ENCODE measurements at places on chromosomes 2 and 18.

DNA sequence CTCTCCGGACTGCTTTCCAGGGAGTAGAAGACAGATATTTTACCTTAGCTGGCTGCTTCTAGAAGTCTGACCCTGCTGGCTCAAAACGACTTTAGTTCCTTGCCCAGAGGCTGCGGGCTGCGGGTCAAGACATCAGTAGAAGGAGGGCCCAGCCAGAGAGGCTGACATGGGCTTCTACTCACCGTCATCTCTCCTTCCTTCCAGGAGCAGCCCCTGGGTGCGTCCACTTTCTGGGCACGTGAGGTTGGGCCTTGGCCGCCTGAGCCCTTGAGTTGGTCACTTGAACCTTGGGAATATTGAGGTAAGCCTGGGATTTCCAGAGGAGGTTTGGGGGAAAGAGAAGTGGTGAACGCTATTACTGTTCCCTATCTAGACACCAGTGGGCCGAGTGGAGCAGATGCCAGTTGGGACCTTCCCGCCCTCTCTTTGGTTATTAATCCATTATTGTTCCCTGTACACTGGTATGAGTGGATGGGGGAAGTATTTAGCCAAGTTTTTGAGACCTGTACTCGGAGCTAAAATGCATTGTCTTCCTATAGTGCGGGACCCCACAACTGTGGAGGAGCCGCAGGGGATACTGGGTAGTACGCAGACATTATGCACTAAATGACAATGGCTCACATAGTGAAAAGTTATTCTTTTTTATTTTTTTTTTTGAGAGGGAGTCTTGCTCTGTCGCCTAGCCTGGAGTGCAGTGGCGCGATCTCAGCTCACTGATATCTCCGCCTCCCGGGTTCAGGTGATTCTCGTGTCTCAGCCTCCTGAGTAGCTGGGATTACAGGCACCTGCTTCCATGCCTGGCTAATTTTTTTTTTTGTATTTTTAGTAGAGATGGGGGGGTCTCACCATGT, 26.3 kb upstream of the CASP8 start:
- DNase-seq: no peak

GRCh38 chr2:160242893-160243564, 43.0 kb upstream of the ITGB6 start:
- no peak for DNase-seq

DNA sequence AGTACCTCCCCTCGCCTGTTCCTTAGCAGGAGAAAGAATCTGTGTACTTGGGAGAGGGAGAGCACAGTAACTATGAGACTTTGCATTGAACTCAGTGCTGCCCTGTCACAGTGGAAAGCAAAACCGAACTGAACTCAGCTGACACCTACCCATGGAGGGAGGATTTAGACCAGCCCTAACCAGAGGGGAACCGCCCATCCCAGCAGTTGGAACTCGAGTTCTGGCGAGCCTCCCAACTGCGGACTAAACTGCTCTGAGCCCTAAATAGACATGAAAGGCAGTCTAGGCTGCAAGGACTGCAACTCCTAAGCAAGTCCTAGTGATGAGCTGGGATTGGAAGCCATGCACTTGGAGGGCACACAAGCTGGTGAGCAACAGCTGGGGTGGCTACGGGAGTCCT, 110.4 kb downstream of the GRB14 start:
- DNase-seq: no peak

- no peak for DNase-seq
Measured at GRCh38 chr2:201821080-201821479, 14.7 kb downstream of the CDK15 start.

GRCh38 chr2:96604104-96604503, 34.0 kb downstream of the KANSL3 start:
- no peak for DNase-seq

DNA sequence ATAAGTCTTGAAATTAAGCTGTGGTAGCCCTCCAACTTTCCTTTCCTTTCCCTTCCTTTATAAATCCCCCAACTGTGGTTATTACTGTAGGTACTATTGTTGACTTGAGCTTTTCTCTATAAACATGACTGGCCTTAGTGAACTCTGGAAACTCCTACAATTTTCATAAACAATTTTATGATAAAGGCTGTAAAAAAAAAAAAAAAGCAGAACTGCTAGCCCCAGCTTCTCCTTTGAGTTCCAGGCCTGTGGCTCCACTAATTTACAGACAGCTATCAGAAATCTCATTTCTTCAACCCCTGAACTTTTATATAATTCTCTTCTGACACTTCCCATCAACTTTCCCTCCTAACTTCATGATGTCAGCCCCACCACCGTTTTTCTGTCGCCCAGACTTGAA, 174.3 kb downstream of the IKZF2 start:
- DNase-seq: no peak

- no peak for DNase-seq
Measured at GRCh38 chr2:217356781-217357180, 496.9 kb upstream of the TNP1 start.

DNA sequence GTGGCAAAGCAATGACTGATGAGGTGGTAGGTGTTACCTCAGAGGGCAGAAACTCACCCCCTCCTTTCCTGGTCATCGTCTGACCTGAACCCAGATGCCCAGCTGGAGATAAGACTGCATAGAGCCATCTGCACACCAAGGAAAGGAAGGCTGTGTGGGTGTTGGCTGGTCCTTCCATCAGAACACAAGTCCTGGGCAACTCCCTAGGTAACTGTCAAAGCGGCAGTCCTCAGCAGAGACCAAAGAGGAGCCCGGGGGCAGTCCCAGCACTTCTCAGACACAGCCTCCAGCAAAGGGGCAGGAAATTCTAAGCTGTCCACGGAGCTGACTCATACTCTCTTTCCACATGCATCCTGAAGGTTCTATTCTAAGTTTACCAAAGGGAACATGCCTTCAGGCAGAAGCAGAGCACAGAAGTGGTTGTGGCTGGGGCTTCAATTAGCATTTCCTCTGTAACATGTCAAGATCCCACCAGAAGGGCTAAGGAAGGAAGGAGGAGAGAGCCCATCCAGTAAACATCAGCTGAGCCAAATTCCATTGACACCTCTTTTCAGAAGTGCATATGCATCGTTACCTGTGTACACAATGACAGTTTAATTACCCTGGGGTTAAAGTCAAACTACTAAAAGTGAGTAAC, 54.7 kb downstream of the SPRED2 start:
- no peak for DNase-seq

- DNase-seq: no peak
Measured at GRCh38 chr18:78582898-78583738, 396.5 kb upstream of the SALL3 start.

DNA sequence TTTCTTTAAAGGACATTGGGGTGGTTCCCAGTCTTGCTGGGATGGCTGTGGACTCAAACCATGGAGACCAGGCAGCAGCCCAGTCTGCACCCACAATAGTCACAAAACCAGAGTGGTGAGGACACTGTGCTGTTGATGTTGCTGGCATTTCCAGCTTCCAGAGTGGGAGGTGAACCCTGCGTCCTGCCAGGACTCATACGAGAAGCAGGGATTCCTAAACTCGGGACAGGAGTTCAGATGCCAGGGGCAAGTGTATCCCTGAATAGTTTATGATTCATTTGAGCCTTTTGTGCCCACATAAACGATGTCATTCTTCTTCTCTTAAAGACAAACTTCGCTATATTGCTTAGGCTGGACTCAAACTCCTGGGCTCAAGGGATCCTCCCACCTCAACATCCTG, 62.8 kb downstream of the TCF7L1 start:
- DNase-seq: no peak

DNA sequence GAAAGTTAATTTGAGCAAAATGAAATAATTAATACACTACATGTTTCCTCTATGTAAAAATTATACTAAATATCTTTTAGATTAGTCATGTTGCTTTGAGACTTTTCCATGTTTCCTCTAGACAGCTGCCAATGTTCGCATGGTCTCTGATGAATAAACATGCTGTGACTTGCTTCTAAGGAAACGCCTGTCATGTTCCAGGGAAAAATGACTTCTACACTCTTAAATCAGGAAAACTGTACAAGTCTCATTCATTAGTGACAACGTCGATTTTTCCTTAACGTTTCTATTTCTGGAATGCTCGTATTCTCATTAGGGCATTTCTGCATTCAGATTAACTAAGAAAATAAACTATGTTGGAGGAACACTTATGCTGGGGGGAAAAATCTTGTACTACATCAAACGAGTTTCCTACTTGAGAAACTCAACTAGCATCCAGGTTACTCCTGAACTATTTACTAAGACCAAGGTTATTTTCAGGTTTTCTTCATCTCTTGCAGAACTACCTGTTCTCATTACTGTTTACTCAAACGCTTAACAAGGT, 1.6 kb downstream of the COBLL1 start:
- DNase-seq: no peak

GRCh38 chr2:128498589-128498988, 179.9 kb upstream of the HS6ST1 start:
- no peak for DNase-seq

DNA sequence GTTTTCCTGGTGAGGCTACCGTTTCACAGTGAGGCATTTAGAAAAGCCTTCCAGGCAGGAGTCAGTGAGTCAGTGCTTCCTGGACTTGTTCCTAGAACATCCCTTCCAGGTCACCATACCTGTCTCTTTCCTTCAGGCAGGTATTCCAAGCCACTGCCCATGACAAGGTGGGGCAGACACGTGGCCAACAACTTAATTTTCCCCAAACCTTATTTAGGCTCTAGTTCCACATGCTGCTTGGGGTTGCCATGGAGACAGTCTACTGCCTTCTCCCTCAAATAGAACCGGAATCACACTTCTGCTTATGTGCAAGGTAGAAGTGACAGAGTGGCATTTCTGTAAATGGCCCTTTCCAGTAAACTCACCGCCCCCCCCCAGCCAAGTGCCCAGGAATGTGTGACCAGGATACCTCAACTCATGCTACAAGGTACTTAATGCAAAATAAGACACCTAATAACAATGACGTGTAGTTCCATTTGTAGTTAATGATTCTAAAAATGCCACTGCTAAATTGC, 258.3 kb downstream of the PRKCE start:
- DNase-seq: no peak

DNA sequence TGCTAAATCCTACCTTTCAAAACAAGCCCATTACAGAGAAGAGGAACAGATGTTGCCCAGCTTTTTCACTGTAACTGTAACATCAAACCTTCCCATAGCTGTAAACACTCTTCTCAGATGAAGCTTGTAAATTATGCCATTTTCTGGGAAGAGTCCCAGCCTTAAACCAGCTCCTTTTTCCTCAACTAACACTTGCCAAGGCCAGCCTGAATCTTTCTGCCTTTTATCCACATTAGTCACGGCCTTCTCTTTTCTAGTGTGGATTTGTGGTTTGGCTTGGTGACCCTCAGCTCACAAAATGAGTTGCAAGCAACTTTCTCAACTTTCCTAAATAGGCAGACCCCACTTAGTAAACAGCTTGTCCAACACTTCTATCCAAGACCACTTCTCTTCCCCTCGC, 90.2 kb downstream of the CABLES1 start:
- DNase-seq: no peak

DNA sequence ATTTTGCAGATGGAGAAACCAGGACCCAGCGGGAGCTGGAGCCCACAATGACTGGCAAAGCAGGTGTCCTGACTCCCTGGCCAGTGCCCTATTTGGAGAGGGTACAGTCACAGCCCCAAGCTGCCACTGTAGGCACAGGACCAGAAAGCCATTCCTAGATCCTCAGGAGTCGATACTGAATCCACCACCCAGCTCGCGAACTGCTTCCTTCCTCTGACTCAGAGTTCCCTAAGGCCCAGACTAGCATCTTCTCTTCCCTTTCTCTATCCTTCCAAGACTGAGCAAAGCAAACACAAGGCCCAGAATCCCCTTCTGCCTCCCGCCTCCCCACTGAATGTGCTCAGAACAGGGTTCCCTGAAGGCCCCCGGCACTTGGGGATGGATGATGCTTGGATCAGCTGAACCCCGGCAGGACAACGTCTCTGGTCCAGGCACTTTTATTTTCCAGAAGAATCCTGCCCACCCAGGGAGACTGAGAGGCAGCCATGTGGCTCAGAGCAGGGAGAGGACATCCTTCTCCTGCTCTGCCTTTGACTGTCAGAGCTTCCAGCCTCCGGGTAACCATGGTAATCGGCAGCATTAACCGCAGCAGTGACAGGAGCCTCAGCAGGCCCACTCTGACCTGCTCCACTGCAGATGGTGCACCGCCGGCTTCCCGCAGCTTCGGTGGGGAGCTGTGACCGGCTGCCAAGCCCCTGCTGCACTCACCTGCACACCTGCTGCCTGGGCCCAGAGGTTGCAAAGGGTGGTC, 34.8 kb upstream of the KLHL29 start:
- no peak for DNase-seq

DNA sequence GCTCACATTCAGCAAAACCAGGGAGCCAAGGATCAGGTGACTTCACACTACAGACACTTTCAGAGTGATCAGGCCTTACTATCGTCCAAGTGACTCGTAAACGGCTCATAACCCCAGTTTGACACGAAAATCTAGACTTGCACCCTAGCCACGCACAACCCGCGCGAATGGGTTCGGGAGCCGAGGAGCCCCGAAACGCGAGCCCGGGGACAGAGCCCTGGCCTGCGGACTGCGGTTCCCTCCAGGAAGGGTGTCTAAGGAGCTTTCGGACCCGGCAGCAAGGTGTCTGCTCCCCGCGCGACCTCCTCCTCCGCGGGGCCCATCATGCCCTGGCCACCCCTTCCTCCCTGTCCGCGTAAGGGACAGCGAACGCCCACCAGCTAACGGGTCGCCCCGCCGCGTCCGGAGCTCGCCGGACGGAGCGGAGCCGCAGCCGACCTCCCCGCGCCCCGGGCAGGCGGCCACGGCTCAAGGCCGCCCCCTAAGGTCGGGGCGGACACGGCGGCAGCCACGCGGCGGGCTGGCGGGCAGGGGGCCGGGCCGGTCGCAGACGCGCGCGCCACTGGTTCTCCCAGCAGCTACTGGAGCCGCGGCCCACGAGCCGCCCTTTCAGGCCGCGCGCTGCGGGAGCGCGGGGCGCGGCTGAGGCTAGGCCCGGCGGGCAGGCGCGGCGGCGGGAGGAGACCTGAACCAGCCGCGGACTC, 575 bp downstream of the ATL2 start:
- peak; percentile 16 for DNase-seq
